Stimulated activated CD4-positive, alpha-beta T cell treated with anti-CD3 and anti-CD28 coated beads, Interleukin-4, amount 100 ng/mL, for 24 hours (primary cell): ENCODE measurements at places on chromosomes 16 and 17.

- no peak for DNase-seq
Measured at GRCh38 chr17:19904924-19905323, 37.2 kb upstream of the ULK2 start.

GRCh38 chr17:55411463-55411855 is 10.2 kb downstream of the MMD start:
- DNase-seq = no peak

DNA sequence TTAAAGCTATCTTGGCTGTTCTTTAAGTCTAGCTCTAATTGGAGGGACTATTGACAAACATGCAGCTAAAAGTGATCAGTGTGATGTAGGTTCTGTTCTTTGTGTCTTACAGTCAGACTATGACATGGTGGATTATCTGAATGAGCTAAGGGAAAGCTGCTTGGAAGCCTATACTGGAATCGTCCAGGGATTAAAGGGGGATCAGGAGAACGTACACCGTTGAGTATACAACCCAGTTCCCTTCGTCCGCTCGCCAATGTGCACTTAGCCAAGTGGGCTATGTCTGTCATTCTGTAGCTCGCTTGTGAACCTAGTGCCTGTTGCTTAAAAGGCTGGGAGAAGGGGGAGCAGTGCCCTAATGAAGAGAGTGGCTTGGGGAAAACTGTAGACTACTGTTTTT is 15.8 kb upstream of the TBKBP1 start:
- no peak for DNase-seq

DNA sequence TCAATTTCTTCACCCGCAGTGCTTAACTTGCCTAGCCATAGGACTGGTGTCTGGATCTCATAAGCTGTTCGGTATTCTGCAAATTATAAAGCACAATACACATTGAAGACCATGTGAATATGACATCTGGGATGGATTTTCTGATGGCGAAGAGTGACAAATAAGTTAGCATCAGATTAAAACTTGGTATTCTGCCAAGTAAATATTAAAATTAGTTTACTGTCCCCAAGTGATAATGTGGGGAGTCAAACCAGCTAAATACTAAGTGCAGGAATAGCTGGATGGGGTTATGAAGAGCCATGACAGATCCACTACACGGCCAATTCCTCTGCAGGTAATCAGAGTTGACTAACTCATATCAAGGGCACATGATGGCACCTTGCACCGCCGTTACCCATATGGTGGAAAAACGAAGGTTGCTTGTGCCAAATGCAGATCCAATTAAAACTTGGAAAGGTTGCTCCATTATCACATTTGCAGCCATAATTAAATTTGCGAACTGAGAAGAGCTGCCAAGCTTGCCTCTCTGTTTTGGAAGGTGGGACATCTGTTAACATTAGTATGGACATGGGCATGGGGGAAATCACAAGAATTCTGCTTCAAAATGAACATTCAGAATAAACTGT is 114.9 kb upstream of the TOM1L1 start:
- DNase-seq = no peak

DNA sequence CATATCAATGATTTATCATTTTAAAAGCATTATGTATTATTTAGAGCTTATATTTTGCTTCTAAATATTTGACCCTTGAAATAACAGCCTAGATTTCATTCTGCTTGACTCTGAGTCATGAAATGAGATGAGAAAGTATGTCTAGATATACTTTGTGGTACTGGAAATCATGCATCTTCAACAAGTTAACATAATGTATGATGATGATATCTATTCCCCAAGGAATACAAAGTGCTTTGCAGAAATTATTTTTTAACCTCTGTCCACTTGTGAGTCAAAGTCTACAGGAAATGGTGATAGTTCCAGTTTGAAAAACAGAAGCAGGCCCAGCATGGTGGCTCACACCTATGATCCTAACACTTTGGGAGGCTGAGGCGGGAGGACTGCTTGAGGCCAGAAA is 36.1 kb downstream of the GOSR1 start:
- no peak for DNase-seq

DNA sequence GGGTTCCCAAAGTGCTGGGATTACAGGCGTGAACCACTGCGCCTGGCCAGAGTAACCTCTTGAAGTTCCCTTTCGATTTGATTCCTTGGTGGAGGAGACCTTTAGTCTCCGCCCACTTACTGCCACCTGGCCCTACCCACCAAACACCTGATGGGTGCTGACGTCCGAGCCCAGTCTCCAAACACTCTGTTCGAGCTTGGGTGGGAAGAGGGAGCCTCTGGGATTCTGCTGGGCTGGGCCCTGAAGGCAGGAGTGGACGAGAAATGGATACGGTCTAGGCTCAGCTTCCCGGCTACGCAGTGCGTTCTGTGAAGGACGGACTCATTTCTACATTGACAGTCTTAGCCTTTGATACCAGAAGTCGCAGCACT is 870 bp upstream of the ITGA3 start:
- DNase-seq = peak; percentile 7

DNA sequence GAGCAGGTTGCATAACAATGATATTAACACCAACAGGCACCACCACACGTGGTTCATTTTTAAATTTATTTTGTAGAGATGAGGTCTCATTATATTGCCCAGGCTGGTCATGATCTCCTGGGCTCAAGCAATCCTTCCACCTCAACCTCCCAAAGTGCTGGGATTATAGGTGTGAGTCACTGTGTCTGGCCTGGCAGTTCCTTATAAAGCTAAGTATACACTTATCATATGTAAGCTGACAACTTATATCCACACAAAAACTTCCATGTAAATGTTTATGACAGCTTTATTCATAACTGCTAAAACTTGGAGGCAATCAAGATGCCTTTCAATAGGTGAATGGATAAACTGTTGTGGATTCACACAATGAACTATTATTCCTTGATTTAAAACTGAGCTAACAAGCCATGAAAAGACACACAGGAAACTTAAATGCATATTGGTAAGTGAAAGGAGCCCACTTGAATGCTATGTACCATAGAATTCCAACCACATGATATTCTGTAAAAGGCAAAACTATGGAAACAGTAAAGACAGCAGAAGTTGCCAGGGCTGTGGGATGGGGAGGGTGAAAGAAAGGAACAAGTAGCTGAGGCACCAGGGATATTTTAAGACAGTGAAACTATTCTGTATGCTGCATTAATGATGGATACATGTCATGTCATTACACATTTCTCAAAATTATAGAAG is 156.5 kb upstream of the KCNJ18 start:
- no peak for DNase-seq

DNA sequence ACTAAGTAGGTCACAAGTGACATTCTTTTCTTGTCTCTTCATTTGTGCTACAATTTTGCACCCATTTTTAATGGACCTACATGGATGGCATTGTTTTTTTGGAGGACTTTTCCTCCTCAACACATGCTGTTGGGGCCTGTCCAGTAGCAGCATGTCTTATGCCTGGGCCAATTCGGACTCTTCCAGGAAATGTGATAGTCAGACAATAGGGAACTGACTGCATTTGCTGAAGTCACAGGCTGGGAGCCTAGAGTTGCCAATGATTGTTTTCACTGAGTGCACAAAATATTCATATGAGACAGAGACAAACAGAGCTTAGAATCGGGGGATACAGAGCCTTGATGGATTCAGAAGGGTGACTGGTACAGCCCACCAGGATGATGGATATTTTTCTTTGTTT is 867.3 kb upstream of the GOT2 start:
- no peak for DNase-seq

GRCh38 chr17:42704837-42705494 is 22.6 kb downstream of the CNTNAP1 start:
- DNase-seq = peak; percentile 18

DNA sequence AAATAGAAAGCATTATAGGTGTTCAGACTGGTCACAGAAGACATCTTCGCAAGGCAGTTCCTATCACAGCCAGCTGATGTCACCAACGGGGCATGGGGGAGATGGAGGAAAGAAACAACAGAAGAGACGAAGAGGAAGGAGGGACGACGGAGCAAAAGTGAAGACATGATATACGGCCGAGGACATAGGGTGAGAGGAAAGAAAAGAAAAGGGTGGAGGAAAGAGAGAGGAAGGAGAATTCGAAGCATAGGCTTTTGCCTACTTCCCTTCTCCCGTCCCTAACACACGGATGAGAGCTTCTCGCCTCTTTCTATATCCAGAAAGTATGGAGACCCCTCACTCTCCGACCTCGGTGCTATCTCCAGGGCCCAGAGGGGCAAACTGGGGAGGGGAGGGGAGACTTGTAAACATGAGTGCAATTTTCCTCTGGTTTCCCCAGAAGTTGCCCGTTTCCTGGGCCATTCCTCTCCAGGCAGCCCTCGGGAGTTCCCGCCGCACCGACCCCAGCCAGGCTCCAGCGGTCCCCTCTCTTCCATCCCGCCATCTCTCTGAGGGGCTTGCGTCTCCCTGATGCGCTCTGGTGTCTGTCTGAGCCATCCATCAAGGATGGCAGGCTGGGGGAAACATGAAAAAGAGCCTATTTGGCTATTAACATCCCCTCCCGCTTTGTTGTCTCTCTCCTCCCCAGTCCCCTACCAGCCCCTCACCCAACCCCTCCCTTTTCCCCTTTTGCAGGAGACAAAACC is 26.0 kb downstream of the COPZ2 start:
- peak; percentile 56 for DNase-seq

GRCh38 chr17:37111329-37111728 is 162.6 kb downstream of the AATF start:
- no peak for DNase-seq

DNA sequence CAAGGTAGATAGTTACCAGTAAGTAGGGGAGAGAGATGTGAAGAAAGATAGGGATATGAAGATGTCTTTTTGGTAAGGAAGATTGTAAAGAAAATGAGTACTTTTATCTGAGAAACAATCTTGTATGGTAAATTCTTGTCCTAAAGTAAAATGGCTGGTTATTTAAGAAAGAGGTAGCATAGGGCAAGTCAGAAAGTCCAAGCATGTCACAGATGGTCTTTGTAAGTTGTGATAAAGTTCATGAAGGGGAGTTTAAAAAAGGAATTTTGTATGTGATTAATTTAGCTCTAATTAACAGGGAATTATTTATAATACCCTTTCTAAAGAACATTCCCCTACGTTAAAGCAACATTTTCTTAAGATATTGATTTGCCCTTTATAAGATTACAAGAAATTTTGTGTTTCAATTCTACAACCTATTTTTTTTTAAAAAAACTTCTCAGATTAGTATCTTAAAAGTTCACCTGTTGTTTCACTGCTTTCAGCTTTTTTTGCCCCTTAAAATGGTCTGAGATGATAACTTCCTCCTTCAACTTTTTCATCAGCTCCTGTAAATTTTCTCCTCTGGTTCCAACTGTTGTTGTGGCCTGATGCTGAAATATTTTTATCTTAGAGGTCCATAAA is 16.2 kb upstream of the CPHXL start:
- no peak for DNase-seq
